Non-pigmented ciliary epithelial cell (primary cell): ENCODE measurements at places on chromosomes 12 and 14.

DNA sequence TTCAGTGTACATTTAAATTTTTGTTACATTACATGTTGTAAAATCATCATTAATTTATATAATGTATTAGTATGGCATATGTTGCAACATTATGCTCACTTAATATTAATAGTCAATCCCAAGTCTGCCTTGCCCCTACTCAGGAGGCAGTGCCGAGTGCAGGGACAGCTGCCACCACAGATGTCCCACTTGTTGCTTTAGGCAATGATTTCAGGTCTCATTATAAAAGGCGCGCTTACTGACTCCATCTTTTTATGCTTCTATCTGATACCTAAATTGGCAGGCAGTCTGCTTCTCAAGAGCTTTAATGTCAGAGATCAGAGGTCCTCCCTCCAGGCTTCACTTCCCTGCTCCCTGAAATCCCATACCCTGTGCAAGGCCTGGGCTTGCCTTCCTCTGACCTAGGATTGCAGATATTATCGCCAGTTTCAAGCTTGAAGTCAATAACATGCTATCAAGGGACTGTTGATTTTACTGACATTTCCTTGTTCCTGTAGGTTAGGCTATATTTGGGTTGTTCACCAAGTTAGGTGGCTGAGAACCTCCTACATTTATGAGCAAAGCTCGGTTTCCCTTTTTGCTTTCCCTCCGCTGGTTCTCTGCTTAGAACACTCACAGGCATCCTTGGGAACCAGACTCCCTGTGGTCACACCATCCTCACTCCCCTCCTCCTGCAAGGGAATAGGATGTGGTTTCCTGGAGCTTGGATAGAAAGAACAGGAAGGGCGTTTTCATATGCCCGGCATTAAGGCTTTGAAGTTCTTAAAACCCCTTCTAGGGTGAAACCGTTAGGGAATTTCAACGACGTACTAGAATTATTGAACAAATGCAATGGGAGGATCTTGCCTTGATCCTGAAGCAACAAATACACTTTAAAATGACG lies 208.4 kb upstream of the FKBP4 start:
- DNase-seq: no peak

GRCh38 chr12:13702381-13702780 lies 279.0 kb downstream of the GRIN2B start:
- no peak for DNase-seq

GRCh38 chr14:72528059-72528862 lies 365.6 kb downstream of the DPF3 start:
- no peak for DNase-seq

DNA sequence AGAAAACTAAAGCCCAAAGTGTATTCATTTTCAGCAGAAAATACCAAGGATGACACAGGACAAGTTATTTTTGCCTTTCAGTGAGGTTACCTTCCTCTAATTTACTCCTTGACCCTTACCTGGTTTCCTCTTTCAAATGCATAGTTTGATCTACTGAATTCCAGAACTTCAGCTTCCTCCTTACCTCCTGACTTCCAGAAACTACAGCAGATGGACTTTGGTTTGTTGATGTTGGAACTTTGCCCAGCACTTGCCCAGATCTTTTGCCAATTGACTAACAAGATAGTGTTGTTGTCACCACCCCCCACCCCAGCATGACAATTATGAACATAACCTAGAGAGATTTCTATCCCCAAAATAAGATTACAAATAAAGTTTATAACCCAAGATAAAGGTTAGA lies 63.2 kb downstream of the NAV3 start:
- DNase-seq: peak; percentile 20

DNA sequence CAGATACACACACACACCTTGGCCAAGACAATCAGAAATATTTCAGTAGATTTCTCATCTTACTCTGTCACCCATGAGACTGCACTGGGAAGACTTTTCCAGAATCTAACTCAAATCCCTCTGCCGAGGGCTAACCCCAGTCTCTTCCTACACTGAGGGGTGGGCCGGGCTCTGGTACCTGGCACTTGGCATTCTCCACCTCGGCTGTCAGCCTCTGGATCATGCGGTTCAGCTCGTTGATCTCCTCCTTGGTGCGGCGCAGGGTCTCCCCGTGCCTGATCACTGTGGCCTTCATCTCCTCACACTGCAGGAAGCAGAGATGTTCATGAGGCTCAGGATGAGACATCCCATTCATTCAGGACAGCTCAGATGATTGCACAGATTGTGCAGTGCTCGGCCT lies 4.9 kb downstream of the KRT83 start:
- no peak for DNase-seq

- no peak for DNase-seq
These were observed 17.7 kb downstream of the NEUROD4 start for GRCh38 chr12:55037351-55037987.

DNA sequence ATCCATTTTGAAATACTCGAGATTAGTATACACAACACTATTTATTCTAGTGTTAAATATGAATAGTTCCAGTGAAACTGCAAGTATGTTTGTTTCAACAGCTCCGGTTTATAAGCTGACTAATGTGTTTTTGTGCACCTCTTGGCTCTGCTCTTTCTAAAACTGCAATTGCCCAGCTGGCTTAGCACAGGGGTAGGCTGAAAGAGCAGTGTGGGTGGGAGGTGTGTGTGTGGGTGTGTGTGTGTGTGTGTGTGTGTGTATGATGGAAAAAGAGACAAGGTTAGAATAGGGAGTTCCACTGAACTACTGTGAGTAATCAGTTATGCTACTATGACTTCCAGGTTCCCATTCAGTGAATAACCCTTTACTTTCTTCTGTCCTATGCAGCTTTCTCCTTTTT lies 37.8 kb upstream of the DDHD1 start:
- no peak for DNase-seq

GRCh38 chr12:18837025-18837424 lies 99.1 kb downstream of the CAPZA3 start:
- no peak for DNase-seq

- DNase-seq: no peak
These were observed 6.0 kb downstream of the SERPINA3 start for GRCh38 chr14:94617988-94618822.

- no peak for DNase-seq
These were observed 97.6 kb downstream of the SYNE3 start for GRCh38 chr14:95418858-95419257.

- DNase-seq: no peak
These were observed 199.5 kb upstream of the DCN start for GRCh38 chr12:91382081-91382543.

DNA sequence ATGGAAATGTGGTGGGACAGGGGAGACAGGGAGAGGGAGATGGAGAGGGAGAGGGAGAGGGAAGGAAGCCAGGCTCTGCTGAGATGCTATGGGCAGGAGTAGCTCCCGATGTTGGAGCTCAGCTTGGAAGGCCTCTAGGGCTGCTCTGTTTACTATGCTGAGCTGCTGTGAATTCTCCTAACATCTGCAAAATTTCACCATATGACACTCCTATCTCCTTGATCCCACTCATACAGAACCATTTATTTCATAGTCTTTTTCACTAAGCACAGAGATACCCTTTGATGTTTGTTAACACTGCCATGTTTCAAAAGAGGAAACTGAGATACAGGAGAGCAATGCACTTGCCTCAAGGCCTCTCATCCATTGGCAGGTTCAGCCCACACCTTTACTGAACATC lies 60.7 kb downstream of the C12orf75 start:
- no peak for DNase-seq

DNA sequence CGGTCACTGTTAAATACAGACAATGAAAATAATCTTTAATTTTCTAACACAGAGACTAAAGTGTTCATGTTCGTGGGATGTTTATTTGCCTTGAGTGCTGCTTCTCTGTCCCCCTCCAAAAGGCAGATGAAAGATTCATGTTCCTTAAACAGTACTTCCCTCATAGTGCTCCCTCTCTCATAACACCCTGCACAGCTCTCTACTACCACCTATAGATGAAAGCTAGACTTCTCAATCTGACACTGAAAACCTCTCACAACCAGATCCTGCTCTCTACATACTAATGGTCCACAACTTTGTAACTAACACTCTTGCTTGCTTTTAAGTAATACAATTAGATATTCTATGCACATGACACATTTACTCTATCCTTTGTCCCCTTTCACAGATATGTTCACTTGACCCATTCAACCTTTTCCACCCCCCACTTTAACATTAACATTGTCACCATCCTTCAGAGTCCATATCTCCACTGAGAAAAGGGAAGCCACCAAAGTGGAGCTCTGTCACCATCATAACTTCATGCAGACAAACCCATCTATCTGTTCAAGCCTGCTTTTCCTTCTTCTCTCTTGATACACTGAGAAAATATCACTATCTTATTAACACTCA lies 266.4 kb upstream of the USP15 start:
- DNase-seq: peak; percentile 1

- no peak for DNase-seq
These were observed 21.0 kb upstream of the ANP32D start for GRCh38 chr12:48451372-48451771.

DNA sequence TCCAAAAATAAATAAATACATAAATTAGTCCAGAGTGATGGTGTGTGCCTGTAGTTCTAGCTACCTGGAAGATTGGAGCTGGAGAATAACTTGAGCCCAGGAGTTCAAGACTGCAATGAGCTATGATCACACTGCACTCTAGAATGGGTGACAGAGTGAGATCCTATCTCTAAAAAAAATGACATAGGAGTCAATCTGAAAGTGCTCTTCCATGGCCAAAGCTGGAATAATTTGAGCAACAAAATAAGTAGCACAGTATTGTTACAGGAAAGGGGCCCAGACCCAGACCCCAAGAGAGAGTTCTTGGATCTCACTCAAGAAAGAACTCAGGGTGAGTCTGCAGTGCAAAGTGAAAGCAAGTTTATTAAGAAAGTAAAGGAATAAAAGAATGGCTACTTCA lies 24.9 kb upstream of the SLC7A8 start:
- DNase-seq: no peak

DNA sequence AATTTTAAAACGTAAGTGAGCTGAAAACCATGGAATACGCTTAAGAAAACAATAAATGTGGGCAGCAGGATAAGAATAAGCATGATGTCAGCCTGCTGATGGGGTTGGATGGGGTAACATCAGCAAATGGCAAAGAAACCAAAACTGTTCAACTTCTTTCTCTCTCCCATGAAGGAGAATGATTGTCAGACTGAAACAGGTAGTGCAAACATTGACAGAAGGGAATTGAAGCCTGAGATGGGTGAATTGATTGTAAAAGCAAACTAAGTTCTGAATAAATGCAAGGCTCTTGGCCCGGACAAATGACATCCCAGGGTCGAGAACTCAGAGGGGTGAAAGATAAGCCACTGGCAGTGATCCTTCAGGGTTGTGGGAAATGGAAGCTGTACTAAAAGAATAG lies 182.6 kb downstream of the ETV6 start:
- DNase-seq: no peak

- DNase-seq: peak; percentile 71
These were observed 883.0 kb upstream of the FLRT2 start for GRCh38 chr14:84646786-84647500.

- no peak for DNase-seq
These were observed 5.7 kb downstream of the YBX3 start for GRCh38 chr12:10717410-10717809.

- no peak for DNase-seq
These were observed 176.9 kb upstream of the FRMD6 start for GRCh38 chr14:51474854-51475253.

- DNase-seq: no peak
These were observed 1103.1 kb downstream of the VRK1 start for GRCh38 chr14:97900196-97900854.

DNA sequence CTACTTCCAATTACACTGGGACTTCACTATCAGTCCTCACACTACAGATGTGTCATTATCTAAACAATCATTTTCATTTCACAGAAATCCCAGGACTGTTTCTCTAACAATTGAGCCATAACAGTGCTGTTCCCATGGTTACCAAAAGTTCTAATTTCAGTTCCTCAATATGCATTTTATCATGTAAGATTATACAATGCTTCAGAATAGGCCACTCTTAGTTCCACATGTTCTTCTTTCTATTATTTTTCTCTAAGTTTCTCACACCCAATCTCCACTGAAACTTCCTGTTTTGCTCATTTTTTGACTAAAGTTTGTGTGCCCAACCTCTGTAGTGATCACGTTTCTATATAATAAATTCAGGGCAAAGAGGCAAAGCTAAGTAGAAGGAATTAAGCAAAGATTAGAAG lies 185.8 kb downstream of the DUSP6 start:
- no peak for DNase-seq

- DNase-seq: no peak
These were observed 12.8 kb upstream of the ACVR1B start for GRCh38 chr12:51938726-51939125.

DNA sequence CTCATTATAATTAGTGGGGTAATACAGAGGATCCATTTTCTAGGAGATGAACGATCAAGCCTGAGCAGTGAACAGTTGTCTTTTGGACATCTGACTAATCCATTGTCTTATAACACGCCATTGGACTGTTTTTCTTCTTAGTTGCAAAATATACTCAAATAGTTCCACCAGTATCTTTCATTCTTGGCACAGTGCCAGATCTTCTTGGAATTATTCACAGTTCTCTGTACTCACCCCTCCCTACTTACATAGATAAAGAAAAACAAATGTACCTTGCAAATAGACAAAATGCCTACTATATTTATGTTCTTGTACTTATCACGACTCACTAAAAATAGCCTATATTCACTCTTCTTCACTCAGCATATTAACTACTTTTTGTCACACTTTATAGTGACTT lies 3.8 kb downstream of the CBLN3 start:
- DNase-seq: peak; percentile 68
